ENCODE measurements at places on chromosomes 4 and X.

DNA sequence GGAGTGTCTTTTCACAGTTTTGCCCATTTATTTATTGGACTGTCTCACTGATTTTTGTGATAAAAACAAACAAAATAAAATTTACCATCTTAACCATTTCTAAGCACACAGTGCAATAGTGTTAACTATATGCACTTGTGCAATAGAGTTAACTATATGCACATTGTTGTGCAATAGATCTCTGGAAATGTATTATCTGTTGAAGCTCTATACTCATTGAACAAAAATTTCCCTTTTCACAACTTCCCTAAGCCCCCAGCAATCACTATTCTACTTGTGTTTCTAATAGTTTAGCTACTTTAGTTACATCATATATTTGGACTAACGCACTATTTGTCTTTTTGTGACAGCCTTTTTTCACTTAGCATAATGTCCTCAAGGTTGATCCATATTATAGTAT, 59.7 kb upstream of the BEX4 start:
- no peak for DNase-seq

DNA sequence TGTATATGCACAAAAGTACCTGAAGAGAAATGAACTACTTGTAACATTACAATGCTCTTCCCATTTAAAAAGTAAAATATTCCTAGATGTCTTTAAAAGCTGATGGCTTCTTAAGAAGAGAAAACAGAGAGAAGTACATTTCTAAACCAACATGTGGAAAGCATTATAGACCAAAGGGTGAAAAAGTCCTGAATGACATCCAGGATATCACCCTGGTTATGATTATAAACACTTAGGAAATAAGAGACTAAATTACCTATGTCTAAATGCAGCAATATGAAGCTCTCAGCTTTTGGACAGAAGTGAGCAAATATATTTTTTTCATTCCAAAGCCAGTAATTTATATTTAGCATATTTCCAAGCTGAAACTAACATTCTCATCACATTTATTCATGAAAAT, 21.7 kb upstream of the EGFL6 start:
- DNase-seq = no peak

DNA sequence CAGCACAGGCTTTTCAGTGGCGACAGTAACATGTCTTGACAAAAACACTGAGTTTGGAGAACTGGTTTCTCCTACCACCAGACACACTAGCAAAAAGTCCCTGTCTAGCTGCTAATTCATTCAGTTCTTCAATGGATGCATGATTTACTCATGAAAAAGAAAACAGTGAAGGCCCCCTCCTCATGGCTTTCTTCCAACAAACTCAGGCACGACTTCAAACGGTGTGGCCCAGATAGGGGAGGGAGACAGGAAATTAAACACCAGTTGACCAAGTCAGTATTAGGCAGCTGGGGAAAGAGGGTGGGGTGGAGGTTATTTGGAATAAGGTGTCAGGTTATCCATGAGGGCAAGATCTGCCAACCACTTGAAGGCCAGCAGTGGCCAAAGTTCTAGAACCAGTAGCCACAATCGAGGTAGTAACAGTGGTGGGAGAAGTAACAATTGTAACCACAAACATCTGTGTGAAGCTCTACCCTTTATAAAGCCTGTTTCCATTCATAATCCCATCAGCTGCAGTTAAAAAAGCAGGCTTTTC, 60.2 kb downstream of the SEPSECS start:
- DNase-seq = no peak

DNA sequence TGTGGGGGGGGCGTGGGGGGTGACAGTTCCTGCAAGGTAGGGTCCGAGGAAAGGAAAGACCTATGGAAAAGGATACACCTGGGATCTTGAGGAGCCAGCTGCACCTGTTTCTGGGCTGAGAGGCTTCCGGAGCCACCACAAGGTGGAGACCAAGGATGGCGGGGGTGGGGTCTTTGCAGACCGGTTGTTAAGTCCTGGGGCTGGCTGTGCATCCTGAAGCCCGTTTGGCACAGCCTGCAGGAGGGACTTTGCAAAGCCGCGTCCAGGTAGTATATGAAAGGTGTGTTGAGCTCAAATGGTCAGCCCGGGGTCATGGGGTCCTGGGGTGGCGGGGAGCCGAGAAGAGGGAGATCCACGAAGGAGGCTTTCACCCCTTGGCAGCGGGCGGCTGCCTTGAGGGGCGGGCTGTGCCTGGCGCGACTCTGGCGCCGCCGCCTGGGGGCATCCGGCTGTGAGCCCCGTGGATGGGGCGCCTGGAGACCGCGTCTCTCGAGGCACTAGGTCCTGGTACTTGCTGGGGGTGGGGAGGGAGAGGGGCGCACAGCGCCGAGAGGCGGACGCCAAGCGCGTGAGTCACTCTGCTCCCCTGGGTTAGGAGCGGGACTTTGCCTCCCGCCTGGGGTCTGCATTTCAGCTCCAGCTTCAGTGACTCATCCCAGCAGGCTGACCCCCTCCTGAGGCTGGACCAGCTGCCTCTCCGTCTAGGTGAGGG, 58.2 kb upstream of the DYNLT3 start:
- DNase-seq = no peak

GRCh38 chrX:154718616-154719015, 32.3 kb downstream of the GAB3 start:
- no peak for DNase-seq

- no peak for DNase-seq
Observed at GRCh38 chr4:141909541-141909940, 273.2 kb downstream of the IL15 start.

DNA sequence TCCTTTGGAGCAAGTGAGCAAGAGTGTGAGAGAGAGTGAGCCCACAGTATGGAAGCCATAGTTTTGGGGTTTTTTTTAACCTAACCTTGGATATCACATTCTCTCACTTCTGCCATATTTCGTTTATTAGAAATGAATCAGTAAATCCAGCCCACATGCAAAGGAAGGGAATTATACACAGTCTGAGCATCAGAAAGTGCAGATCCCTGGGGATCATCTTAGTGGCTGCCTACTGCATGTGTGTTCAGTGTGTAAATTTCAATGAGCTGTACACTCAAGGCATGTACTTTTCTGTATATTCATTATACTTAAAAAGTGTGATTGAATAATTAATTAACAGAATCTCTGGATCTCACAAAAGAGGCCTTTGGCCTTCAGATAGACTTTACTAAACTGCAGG, 133.8 kb upstream of the PRPS2 start:
- no peak for DNase-seq

GRCh38 chr4:150828159-150828558, 186.9 kb downstream of the LRBA start:
- no peak for DNase-seq

DNA sequence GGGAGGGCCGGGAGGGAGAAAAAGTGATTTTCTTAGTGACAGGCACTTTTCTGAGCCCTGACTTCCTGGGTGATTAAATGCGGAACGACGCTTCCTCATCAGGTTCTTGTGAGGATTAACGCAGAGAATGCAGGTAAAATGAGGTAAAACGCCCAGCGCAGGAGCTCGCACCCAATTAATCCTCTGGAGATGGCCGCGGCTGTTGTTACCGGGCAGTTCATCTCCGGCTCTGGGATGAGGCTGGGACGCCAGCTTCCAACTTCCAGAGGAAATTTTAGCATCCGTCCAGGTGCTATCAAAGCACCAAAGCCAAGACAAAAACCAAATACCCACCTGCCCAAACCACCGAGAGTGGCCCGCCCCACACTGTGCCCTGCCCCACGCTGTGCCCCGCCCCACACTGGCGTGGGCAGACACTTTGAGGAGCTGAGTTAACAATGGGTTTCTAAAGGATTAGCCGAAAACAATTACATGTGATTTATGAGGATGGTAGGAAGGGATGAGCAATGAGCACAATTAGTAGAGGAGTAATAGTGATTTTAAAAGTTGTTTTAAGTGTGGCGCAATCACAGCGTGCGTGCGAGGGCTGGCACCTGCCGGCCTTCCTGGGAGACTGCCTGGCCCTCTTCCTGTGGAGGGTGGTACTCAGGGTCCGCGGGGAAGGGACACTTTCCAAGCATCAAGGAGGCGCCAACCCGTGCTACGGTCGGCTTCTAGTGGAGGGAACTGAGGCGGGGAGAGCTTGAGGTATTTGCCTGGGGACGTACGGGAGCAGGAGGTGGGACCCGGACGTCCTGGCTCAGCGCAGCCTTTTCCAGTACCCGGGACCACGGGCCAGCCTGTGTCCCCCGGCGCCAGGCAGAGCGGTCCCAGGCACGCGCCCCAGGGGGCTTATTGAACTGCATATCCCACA, 41.6 kb upstream of the ADRA2C start:
- no peak for DNase-seq

DNA sequence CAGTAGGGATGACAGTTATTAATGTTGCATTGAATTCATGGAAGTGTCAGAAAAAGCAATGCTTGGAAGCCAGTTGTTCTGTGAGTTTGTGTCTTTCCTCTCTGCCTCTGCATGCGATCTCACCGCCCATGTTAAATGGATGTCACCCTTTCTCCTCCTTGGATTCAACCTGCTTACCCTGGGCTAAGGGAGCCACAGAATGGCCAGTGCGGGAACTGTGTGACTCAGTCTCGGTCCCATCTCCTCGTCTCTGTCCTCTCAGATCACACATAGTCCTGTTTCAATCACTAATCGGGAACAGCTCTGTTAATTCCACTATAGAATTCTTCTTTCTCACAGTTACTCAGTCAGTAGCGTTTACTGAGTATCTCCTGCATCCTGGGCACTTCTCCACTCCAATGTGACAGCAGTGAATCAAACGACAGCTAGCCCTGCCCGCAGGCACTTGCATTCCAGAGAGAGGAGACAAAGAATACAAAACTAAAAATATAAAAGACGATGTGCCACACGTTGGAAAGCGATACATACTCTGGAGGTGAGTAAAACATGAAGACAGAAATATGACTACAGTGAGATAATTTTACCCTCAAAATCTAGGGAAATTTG, 53.6 kb upstream of the TLR3 start:
- no peak for DNase-seq

DNA sequence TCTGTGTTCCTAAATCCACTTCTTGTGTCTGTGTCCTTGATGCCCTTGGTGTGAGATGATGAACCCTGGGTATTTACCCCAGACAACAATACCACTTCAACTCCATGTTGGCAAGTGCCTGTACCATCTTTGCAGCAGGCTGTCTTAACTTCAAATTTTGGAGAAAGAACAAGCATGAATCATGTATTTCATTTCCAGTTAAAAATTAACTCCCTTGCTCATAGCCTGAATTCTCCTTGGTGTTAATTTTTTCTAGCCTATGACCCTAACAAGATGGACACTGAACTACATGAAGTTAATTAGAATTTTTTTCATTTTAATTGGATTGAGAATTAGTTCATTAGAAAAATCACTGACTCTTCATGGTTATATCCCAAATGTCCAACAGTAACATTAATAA, 267.8 kb upstream of the INTU start:
- DNase-seq = no peak

DNA sequence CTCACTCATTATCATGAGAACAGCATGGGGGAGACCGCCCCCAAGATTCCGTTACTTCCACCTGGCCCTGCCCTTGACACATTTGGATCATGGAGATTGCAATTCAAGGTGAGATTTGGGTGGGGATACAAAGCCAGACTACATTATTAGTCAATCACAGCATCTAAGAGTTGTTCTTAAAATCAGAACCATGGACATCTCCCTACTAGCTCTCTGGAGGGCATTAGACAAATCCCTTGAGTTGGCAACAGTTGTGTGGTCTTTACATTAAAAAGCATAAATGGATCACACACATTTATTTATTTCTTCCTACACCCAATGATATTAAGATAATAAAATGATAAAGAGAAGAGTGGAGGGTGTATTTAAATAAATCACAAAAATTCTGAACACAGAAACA, 262.8 kb upstream of the VCX start:
- DNase-seq = no peak

Data from right forelimb (tissue), 1 donor.